ENCODE measurements at places on chromosomes 12 and 14.

GRCh38 chr12:68097386-68097785, 62.2 kb downstream of the IFNG start:
- no peak for DNase-seq

DNA sequence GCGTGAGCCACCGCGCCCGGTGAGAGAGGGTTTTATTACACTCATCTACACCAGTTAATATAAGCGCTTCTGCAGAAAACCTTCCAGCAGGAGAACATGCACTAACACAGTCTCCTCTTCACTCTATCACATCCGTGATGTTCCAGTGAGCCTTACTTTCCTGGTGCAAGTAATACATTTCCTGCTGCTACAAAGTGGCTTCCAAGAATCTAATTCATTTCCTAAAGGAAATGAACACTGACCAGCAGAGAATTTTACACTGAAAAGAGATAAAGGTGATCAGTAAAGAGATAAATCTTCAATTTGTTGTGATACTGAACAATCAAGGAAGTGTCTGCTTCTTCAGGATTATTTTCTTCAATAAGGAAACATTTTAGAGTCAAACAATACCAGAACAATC, 39.5 kb downstream of the ZFYVE21 start:
- DNase-seq = no peak

GRCh38 chr12:93109551-93110203, 180.6 kb upstream of the EEA1 start:
- DNase-seq = no peak

DNA sequence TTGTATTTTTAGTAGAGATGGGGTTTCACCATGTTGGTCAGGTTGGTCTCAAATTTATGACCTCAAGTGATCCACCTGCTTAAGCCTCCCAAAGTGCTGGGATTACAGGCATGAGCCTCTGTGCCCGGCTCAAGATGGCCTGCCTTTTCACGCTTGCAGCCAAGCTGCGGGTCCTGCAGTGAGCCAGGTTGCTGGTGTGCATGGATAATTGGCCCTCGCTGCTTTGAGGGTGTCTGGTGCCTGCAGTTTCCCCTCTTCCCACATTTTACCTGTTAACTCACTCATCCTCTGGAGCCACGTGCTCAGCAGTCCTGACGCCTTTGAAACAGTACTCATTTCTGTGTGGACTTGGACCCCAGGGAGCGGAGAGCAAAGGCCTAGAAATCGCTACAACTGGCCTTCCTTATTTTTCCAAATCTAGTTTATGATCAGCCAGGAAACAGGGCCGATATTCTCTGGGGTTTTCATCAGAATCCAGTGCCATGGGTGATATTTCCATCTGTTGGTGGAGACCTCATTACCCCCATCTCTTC, 42.2 kb downstream of the TPCN1 start:
- DNase-seq = no peak

- no peak for DNase-seq
These were observed 1.1 kb downstream of the FBXO21 start for GRCh38 chr12:117188961-117189724.

GRCh38 chr14:50067723-50068495, 48.5 kb downstream of the VCPKMT start:
- no peak for DNase-seq

- no peak for DNase-seq
These were observed 53.9 kb upstream of the NCOR2 start for GRCh38 chr12:124621296-124621660.

DNA sequence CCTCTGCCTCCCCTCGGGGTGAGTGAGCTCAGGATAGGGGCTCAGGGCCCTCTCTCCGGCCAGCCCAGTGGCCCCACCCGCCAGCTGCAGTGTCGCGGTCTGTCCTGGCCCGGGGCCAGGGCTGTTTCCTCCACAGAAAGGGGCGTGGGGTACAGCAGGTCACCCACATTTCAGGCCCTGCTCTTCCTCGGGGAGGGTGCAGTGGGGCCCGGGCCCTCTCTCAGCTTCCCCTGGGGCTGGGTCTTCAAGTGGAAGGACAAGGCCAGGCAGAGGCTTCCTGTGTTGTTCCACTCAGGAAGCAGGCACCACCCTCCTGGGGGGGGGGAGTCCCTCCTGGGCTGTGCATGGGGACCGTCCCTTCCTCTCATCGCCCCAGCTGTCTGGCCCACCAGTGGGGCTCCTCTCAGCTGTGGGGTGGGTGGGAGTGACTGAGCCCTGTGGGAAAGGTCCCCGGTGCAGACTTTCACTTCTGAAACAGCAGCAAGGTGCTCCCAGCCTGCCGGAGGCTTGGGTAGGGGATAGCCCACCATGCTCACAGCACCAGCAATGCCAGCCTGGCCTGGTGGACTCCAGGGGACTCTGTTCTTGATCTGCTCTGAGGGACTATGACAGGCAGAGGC, 3.7 kb downstream of the GPR132 start:
- peak; percentile 65 for DNase-seq

GRCh38 chr14:61577506-61577931, 117.8 kb upstream of the HIF1A start:
- no peak for DNase-seq

- no peak for DNase-seq
These were observed 243.1 kb downstream of the BCAT1 start for GRCh38 chr12:24705741-24706358.

- no peak for DNase-seq
These were observed 710 bp downstream of the MTA1 start for GRCh38 chr14:105420101-105420973.

DNA sequence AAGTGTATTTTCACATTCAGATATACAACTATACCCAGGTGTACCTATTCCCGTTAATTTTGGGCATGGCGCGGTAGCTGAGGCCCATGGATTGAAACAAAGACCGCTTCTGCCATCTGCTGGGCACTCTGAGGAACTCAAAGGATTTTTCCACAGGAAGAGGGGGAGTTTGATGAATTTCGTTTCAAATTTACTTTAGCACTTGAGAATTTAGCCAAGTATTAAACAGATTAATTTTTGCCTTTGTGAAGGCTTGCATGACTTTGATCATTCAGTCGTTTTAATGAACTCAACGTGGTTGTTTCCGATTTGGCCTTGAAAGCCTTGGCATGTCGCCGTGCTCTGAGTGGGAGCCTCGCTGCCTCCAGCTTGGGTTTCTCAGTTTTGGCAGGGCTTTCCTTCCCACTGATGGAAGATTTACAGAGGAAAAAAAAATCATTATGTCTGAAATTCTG, 153.2 kb upstream of the DDHD1 start:
- DNase-seq = peak; percentile 38

- DNase-seq = no peak
These were observed 18.6 kb downstream of the CSRP2 start for GRCh38 chr12:76860256-76860655.

- no peak for DNase-seq
These were observed 318.8 kb downstream of the NAV3 start for GRCh38 chr12:78149459-78149858.

- DNase-seq = no peak
These were observed 20.3 kb downstream of the PPM1H start for GRCh38 chr12:62914443-62915203.

DNA sequence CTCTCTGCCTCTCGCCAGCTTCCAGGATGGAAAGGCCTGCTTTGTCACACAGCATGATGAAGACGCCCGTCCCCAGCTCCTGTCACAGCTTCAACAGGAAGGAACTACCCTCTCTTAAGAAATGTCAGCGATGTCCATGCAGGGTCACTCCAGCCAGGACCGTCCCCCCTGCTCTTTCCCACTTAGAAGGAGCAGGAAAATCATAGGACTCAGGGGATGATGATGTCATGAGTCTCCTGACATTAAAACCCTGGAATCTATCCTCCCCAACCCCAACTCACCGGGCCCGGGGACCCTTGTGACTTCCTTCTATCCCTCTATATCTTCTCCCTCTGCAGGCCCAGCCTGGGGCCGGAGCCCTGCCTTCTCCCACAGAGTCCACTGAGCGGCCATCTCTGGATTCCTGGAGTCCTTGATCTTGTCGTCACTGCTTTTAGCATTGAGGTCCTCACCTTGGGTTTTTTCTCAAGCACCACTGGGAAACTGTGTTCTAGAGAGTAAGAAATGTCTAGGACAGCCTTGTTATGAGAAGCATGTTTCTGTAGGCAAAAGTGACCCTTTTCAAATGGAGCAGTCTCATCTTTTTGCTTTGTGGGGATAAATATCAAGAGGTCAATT, 42.8 kb upstream of the P2RX7 start:
- no peak for DNase-seq

GRCh38 chr14:77124345-77125280, 17.0 kb downstream of the ZDHHC22 start:
- DNase-seq = peak; percentile 58

GRCh38 chr14:73935666-73936065, 14.2 kb downstream of the FAM161B start:
- peak; percentile 4 for DNase-seq

GRCh38 chr12:44904321-44904720, 28.2 kb upstream of the NELL2 start:
- DNase-seq = no peak

DNA sequence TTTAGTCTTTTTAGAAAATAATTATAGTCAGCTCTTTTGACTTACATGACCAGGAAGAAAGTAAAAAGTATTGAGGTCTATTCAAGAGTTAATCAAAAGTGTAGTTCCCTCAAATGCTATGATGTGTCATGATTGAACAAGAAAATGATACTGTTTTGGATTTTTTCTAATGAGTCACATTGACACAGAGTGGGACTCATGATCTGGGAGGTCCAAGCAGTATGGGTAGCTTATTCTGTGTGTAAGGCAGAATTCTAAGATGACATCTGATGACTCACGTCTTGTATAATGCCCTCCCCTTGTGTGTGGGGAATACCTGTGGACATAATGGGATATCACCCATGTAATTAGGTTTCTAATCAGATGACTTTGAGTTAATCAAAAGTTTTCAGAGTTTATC, 178.1 kb upstream of the DDHD1 start:
- no peak for DNase-seq

DNA sequence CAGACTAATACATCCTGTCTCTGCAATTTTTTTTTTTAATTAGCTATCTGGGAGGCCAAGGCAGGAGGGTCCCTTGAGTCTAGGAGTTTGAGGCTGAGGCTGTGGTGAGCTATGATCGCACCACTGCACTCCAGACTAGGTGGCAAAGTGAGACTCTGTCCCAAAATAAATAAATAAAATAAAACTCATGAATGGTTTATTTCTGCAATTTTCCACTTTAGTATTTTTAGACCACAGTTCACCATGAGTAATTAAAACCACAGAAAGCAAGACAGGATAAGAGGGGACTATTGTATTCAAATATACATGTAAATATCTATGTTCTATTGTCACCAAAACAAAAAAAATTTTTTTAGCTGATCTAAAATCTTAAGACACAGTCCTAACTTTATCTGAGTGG, 17.8 kb downstream of the TAOK3 start:
- DNase-seq = no peak

DNA sequence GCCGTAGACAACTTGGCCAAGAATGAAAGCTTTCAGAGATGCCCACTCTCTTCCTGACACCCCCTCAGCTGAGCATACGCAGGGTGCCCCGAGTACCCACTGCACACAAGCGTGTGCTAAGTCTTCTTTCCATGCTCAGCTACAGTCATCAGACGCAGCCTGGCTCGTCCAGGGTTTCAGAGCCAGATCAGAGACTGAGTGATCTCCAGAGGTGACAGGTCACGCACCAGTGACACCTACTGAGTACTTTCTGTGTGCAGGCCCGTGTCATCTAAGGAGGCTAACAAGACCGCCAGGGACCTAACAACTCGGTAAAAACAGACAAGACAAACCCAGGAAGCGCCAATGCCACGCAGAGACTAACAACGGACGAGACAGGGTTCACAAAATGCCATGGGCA, 25.1 kb downstream of the STX2 start:
- no peak for DNase-seq

Data from CD4-positive, alpha-beta T cell treated with Interleukin-17A for 1 hour (primary cell).